ENCODE measurements at places on chromosomes 1 and 21.

- no peak for DNase-seq
These were observed 421 bp upstream of the LCE3A start for GRCh38 chr1:152623203-152623844.

GRCh38 chr1:108590957-108591356, 31.1 kb downstream of the EEIG2 start:
- DNase-seq = peak; percentile 84

DNA sequence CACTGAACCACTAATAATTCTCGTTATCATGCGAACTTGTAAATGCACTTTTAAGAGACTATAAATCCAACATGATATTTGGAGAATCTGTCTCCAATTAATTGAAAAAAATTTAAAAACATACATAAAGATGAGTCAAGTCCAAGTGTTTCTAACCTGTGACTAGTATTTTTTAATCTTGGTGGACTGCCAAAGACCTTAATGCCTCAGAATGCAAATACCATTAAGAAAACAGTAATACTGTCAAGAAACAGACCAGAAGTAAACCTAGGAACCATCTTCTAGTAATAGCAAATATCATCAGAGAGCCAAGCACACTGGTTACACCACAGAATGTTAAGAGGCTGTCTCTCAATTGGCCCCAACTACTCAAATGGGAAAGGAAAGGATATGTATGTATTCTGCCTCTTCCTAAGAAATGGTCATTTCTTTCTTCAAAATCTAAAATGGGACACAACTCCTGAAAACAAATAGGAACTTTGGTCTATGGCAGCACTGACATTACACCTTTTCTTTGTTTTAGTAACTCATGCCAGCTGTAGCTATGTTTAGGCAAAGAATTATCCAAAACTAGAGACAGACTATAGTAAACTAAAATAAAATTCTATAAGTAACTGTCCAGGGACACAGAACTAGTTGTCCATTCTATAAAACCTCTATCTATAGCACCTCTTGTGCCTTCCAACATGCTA, 15.8 kb downstream of the SCYL3 start:
- no peak for DNase-seq

GRCh38 chr21:14736162-14736561, 190.0 kb upstream of the SAMSN1 start:
- no peak for DNase-seq

GRCh38 chr1:192445839-192446489, 129.2 kb downstream of the RGS21 start:
- DNase-seq = peak; percentile 49

DNA sequence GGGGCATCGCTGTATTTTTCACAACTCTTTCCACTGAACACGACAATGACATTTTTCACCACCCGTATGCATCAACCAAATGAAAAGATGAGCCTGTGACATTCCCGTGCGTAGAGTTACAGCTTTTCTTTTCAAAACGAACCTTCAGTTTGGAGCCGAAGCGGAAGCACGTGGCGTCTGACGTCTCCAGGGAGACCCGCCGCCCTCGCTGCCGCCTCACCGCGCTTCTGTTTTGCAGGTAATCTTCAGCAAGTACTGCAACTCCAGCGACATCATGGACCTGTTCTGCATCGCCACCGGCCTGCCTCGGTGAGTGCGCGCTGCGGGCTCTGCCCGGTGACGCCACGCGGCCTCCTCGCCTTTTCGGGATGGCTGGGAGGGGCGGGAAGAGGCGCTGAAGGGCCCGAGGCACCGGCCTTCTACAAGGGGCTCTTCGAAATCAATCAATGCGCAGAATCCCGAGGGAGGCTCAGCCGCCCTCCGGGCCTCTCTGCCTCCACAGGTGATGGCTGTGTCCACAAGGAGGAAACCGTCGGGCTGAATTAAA, 32.6 kb downstream of the PDE9A start:
- no peak for DNase-seq

GRCh38 chr1:229655781-229656180, 29.7 kb downstream of the URB2 start:
- DNase-seq = peak; percentile 32

DNA sequence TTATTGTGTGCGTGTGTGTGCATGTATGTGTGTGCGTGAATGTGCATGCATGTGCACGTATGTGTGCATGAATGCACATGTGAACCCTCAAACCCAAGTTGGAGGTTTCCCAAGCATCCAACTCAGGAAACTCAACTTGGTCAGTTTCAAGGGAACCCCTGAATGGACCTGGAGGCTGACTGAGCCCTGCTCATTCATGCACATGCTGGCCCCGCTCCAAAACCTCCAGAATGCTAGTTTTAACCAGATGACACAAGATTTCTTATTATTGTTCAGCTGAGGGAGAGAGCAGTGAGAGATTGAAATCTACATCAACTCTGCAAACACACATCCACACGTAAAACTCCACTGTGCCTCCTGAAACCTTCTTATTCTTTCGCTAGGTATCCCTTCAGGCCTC, 104.4 kb downstream of the OMA1 start:
- DNase-seq = no peak

GRCh38 chr1:53822931-53823330, 15.2 kb downstream of the NDC1 start:
- no peak for DNase-seq

- DNase-seq = no peak
These were observed 81.0 kb upstream of the PLD5 start for GRCh38 chr1:242605521-242605920.

DNA sequence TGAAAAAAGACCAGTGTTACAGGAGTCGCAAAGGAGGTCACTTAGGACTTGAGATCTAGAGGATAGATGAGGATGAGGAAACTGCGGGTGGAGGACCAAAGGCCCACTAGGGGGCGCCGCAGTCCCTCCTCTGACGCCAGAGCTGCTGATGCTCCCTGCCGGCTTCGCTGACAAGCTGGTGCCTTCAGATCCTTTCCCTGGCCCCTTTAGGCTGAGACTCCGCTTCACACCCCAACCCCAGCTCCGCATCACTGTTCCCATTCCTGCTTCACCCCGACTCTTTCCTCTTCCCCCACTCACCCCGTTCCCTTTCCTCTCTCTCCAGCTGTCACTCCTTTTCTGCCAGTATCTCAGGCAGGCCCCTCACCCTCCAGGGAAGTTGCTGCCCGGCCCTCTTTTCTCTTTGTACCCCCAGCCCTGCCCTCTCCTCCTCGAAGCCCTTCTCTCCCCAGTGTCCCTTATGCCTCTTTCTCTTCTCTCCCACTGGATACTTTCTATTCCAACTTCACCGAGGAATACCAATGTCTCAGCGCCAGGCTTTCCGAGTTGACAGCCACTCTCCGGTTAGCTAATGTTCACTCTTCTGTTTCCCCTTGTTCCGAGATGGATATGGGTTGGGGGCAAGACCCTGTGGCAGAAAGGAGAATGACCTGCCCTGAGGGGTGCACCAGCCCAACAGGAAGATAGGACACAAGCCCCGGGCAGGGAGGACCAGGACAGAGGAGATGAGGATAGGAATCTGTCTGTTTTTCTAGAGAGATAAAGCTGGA, 4.5 kb downstream of the KCNJ9 start:
- DNase-seq = peak; percentile 40

GRCh38 chr1:94864821-94865220, 44.7 kb downstream of the SLC44A3 start:
- DNase-seq = no peak

DNA sequence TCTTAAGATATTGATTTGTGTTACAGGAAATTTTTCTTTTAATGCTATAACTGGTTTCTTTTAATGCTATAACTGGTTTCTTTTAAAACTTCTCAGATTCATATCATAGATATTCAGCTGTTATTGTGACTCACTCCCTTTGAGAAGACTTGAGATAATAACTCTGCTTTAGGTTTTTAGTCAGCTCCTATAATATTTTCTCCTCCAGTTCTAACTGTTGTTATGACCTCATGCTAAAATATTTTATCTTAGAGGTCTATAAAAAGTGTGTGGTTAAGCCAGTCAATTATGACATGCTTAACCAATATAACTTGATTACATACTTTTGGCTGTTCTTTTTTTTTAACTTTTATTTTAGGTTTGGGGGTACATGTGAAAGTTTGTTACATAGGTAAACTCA, 280.2 kb downstream of the PTGER3 start:
- no peak for DNase-seq

DNA sequence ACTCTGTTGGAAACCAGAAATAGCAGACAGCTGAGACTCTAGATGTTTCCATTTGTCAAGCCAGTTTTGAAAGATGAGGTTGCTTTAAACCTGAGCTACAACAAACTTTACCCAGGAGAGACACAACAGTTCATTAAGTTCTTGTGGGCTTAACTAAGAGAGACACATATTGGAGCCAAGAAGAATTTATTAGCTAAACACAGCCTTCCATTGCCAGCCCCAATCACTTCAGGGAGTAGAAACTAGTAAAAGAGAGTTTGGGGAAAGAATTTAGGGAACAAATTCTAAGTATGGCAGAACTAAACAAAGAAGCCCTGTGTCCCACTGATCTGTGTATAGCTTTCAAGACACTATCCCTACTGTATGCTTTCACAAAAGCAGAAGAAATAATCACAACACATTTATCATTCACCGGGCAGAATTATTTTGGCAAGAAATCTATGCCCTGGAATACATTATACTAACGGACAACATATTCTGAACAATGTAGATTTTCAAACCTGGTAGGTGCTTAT, 87.3 kb upstream of the KAZN start:
- no peak for DNase-seq

DNA sequence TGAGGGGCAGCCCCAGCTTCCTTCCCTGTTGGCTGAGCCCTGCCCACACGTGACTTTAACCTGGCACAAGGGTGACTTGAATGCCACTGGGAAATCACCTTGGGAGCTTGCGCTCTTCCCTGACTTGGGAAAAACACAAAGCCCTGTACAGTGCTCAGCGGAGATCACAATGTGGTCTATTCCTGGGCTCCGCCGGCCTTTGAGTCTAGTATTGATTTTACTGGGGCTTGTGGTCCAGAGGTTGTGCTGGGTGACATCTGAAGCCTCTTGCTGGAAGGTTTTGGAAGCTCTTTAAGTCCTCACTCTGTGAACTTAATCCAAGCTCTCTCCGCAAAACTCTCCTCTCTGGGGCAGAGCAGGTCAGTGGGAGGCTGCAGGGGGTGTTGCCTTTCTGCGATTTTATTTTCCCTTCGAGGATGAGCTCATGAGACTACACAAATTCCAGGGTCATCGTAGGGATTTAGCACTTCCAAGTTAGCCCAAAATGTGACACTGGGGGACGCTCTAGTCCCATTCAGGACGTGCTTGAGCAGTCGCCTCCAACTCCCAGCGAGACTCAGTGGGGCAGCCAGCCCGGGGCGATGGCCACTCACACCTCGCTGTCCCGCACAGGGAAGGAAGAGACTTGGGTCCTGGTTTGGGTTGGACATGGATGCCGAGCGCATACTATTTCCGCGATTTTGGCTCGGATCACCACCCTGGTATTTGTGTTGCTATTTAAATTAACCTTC, 291.9 kb upstream of the AJAP1 start:
- DNase-seq = no peak

DNA sequence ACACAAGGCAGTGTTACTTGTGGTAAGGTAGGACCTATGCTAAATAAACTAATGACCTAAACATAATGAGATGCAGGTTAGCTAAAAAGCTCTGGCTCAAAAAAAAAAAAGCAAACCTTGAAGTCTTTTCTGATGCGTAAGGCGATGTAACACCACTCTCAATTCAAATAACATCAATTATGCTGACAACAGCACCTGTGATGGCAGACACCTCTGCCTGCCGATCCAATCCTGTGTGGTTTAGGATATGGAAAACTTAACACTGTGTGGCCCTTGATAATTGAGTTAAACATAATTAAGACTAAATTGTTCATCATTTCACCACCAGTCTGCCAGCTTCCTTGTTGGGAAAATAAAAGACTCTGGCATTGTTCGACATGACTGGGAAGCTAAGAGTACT, 9.1 kb downstream of the RPAP2 start:
- DNase-seq = no peak
